ENCODE measurements at places on chromosomes 12 and 14.

DNA sequence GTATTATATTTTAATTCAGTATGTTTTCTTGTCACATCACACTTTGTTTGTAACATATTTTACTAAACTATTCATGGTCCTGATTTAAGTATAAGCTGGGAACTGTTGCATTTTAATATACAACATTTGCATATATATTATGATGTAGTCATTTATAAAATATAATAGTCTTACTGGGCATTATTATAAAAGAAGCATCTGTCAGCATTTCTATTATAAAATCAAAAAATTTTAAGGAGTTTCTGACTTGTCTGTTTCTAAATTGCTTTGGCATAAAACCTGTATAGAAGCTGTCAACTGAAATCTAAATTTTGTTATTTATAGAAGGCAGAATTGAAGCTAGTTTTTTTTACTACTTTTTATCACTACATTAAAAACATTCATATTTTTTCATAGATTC is 166.6 kb downstream of the NUBPL start:
- DNase-seq = no peak

- no peak for DNase-seq
Observed at GRCh38 chr12:18798535-18799361, 60.8 kb downstream of the CAPZA3 start.

DNA sequence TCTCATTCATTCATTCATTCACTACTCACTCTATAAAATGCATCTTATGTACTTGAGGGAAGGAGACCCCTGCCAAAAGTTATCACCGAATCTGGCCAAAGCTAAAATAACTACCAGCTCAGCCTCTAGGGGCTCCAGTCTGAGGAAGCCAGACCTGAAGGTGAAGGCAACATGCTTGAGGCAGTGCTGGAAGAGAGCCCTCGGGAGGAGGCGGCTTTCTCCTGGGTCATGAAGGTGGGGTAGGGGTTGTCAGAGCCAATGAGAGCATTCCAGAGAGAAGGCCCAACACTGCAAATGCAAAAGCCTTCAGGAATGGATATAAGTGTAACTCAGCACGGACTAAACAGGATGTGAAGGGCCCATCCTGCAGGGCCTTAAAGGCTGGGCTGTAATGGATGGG is 62.4 kb downstream of the GSC start:
- DNase-seq = no peak

DNA sequence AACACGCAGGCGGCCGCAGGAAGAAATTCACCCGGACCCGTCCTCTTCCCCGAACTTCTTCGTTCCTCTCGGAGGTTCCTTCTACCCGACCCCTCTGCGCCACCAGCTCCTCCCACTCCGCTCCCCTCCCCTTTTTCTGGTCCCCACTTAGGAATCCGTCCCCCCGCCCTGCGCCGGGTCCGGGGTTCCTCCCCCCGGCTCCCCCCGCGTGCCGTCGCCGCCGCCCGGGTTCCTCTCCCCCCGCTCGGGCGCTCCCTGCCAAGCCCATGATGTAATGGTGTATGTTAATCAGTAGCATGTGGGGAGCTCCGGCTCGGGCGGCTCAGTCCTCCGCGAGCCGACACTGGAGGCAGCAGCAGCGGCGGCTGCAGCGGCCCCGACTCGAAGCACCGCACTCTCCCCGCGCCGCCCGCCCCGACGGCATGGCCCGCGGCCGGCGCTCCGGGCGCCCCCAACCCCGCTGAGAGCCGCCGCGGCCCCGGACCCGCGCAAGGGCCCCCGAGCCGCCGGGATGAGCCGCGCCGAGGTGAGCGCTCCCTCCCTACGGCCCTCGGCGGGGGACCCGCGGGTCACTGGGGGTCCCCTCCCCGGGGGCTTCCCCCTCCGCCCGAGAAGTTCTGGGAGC is 1.0 kb upstream of the SAMD4A start:
- peak; percentile 86 for DNase-seq
